CD4-positive, alpha-beta T cell treated with Interleukin-1 beta for 1 hour (primary cell): ENCODE measurements at places on chromosomes 2 and 18.

GRCh38 chr2:21393173-21393572 is 269.4 kb downstream of the TDRD15 start:
- no peak for DNase-seq

- no peak for DNase-seq
Measured at GRCh38 chr2:197274349-197274748, 36.2 kb downstream of the ANKRD44 start.

GRCh38 chr18:25223899-25224886 is 127.8 kb downstream of the ZNF521 start:
- DNase-seq = no peak

DNA sequence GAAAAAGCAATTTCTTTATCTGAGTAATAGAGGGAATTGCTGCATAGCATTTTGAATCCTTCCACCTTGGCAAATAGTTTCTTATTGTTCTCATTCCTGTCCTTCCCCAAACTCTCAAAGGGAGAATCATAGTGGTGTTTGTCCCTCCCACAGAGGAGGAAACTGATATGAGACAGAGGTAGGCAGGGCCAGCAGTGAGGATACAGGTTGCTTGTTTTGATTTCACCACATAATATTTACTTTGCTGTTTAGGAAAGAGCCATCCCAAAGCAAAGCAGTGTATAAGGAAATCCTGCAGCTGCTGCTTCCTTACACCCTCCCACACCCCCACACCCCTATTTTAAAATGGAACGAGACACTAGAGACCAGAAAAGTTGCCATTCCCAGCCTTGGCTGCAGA is 195.3 kb downstream of the SETBP1 start:
- DNase-seq = no peak

DNA sequence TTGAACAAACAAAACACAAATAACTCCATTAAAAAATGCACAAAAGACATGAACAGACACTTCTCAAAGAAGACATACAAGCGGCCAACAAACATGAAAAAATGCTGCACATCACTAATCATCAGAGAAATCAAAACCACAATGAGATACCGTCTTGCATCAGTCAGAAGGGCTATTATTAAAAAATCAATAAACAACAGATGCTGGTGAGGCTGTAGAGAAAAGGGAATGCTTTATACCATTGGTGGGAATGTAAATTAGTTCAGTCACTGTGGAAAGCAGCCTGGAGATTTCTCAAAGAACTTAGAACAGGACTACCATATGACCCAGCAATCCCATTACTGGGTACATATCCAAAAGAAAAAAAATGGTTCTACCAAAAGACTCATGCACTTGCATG is 37.8 kb downstream of the GPR155 start:
- no peak for DNase-seq

- DNase-seq = no peak
Measured at GRCh38 chr2:108346827-108347226, 30.9 kb upstream of the SULT1C4 start.

GRCh38 chr2:219076253-219076652 is 15.5 kb upstream of the IHH start:
- DNase-seq = no peak

DNA sequence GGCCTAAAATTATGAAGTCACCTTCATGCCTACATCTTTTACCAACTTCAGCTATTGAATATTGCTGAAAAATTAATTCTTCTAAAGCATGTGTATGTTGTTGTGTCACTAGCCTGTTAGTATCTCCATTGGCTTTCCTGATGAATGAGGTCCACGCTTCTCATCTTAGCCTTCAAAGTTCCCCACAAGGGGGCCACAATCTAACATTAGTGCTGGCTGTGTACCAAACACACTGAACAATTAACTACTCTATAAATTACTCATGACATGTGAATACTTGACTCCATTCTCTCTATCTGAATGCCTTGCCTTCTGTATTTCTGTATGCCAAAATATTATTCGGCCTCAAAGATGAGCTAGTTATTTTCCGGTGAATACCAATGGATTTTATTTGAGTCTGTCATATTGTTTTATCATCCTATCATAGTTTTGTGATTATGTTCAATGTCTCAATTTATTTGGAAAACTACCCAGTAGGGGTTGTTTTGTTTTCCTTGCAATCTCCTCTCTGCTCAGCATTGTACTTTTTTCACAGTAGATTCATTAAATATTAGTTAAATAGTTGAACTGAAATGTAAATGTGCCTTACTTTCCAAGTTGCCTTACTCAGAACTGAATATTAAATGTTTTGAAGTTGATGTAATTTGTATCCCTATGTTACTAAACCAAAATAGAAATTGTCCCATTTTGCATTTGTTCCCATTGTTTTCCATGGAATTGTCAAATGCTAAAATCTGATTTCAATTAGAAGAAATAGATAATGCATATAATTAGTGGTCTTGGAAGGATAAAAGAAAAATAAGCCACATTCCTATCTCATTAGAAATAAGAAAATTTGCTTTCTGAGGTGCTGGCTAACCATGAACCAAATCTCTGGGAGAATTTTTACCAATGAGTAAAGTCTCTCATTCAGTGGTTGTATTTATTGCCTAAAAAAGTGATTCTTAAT is 208.4 kb upstream of the COL3A1 start:
- DNase-seq = no peak

- no peak for DNase-seq
Measured at GRCh38 chr2:239249776-239250175, 151.0 kb downstream of the HDAC4 start.

- DNase-seq = no peak
Measured at GRCh38 chr2:156695595-156695994, 259.4 kb downstream of the GPD2 start.

- no peak for DNase-seq
Measured at GRCh38 chr2:236659758-236660150, 90.1 kb downstream of the ACKR3 start.

DNA sequence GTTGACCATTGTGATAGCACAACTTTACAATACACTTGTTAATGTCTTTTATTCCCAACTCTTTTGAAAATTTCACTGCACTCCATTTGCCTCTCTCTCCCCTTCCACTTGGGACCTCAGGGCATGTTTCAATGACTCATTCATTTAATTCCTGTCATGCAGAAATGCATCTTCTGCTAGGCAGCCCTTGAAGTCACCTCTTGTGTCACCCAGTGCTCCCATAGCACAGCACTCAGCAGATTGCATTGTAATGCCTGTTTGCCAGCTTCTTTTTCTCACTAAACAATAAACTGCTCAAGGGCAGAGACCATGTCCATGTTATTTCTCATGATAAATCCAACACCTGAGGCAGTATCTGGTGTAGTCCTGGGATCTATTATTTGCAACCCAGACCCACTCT is 85.9 kb upstream of the ACSL3 start:
- no peak for DNase-seq

DNA sequence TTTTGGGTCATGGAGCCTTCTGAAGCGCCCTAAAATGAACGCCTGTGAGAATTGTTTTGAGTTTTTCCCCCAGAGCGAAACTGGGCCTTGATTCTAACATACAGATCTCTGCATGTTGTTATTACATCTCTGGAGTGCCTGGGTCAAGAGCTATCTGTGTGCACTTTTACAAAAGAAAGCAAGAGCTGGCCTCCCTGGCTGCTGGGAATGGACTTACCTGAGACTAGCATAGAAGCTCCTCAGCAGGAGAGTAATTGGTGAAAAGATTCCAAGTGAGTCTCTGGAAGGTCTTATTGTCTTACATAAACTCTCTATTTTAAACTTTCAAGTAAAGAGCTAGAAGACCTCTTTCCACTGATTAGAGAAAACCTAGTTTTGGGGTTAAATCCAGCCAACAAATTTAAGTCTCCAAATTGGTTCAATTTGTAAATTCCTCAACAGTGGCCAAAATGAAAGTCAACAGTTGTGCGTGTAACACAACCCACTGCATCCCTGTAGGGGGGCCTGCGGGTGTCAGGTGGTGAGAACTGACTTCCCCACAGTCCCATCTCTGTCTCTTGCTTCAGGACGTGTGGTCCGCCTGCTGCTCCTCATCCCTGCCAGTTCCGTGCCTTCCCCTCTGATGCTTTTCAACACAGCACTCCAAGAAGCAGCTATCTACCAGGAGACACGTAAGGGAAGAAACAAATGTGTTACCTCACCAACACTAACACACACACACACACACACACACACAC is 206.1 kb downstream of the SH3BP4 start:
- DNase-seq = no peak

- peak; percentile 84 for DNase-seq
Measured at GRCh38 chr2:237572021-237572741, 5.8 kb downstream of the PRLH start.

DNA sequence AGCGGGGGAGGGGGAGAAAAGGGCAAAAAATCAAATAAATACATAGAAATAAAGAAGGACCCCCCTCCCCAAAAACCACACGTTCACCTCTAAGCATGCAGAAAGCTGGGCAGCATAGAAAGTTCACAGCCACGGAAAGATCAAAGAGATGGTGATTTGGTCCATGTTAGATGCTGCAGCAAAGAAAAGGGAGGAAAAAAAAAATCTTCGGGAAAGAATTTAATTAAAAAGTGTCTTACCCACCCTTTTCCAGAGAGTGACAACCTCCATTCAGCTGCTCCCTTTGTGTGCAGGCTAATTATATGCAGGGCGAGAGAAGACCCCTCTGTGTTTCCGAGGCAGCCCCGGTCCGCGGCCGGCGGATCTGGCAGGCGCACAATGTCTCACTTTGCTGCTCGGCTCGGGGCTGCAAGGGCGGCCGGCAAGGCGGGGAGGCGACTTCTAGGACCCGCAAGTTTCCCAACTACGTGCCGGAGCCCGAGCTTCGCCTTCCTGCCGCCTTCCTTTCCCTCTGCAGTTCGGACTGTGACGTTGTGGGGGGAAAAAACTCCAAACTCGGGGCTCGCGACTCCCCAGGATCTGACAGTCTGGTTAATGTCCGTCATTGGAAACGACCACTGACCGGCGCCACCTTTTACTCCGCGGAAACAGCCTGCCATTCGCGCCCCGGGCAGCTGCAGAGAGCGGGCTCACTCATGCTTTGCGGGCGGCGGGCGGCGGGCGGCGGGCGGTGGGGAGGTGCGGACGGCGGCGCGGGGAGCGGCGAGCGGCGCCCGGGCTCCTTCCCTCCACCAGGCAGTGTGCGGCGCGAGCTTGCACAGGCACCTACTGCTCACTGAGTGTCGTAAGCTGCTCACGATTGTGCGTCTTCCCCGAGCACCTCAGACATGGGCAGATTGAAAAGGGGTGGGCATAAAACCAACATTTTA is at the start of gene LRRTM1:
TSS of gene LRRTM1 (minus strand) at position 844 of the 929 bp plus-strand sequence. CDS start 933 bp downstream, outside the sequence.
- DNase-seq = no peak

GRCh38 chr2:240467149-240467642 is 31.7 kb downstream of the GPC1 start:
- DNase-seq = no peak

- no peak for DNase-seq
Measured at GRCh38 chr2:205762881-205763280, 80.6 kb downstream of the NRP2 start.

GRCh38 chr18:55552526-55553189 is 35.3 kb downstream of the TCF4 start:
- DNase-seq = no peak

DNA sequence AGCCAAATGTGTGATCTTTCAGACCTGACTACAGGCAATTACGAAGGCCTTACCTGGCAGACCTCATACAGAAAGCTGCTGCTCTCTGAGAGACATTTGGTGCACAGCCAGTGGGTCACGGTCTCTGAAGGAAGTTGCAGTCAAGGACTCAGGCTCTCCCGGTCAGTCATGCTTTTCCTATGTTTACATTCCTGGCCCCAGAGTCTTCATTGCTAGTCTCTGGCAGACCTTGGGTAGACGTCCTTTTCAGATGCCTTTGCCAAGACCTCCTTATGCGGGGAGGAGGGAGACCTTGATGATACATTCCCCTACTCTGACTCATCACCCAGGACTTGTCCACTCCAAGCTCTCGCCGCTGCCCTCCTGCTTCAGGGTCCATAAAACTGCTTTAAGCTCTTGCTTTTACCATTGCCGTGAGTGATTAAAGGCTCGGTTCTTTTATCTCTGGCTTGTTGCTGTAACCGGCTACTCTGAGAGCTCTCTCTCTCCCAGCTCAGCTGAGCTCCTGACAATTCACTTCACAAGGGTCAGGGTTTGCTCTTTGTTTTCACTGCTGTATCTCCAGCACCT is 62.0 kb upstream of the SLC35F5 start:
- DNase-seq = no peak

GRCh38 chr2:206805887-206806607 is 40.6 kb downstream of the FASTKD2 start:
- DNase-seq = no peak

- DNase-seq = no peak
Measured at GRCh38 chr2:142285480-142285879, 154.7 kb upstream of the LRP1B start.

- DNase-seq = no peak
Measured at GRCh38 chr2:28981016-28981441, at the start of gene TOGARAM2. Gene TOGARAM2, plus strand, starts transcription at chr2:28981298. Its CDS starts 13,537 bp downstream, at chr2:28994835.

DNA sequence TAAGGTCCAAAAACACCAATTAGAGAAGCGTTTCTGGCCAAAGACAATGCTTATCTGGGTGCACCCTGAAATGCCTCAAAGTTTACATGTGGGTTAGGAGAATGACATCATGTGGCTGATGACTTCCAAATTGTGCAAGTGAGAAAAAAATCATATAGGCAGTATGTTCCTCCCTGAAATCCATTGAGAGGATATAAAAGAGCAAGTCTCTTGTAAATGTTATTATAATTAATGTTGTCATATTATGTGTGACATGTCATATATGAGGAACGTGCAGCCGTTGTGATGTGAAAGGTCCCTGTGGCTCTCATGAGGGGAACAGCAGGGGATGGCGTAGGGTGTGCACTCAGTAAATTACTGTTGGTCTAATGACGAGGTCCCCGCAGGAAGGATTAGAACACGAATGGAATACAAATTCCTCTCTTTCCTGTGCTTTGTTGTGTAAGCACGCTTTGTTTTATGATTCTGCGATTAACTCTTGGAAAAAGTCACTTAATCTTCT is 290.8 kb downstream of the PRKCE start:
- DNase-seq = no peak

GRCh38 chr18:57708288-57708687 is 86.7 kb upstream of the NARS1 start:
- no peak for DNase-seq

- no peak for DNase-seq
Measured at GRCh38 chr2:73350035-73350691, 35.5 kb upstream of the ALMS1 start.

GRCh38 chr18:31061945-31062344 is 19.4 kb upstream of the DSC3 start:
- no peak for DNase-seq

GRCh38 chr2:134181219-134181618 is 72.7 kb upstream of the MGAT5 start:
- DNase-seq = peak; percentile 72

DNA sequence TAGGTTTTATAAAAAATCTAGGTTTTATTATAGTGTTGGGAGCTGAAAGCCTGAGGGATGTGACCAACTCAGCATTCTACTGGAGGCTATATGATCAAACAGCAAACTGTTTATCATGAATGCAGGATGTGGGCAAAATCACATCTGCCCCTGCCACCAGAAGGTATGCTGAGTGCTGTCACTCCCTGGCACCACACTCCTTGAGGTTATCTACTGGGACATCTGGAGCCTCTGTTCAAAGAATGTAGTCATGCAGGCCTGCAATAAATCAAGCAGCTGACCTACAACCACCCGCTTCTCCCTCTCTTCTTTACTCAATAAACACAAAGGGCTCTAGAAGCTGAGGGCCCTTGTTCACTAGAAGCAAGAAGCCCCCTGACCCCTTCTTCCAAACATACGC is 328.4 kb upstream of the DDX18 start:
- no peak for DNase-seq

- DNase-seq = no peak
Measured at GRCh38 chr2:150591496-150592285, 104.2 kb upstream of the RND3 start.
